ENCODE measurements at places on chromosomes 1 and 21.

- DNase-seq: no peak
These were observed 37.1 kb upstream of the SERPINC1 start for GRCh38 chr1:173954179-173954578.

GRCh38 chr1:3959361-3959760, 59.3 kb upstream of the C1orf174 start:
- no peak for DNase-seq

DNA sequence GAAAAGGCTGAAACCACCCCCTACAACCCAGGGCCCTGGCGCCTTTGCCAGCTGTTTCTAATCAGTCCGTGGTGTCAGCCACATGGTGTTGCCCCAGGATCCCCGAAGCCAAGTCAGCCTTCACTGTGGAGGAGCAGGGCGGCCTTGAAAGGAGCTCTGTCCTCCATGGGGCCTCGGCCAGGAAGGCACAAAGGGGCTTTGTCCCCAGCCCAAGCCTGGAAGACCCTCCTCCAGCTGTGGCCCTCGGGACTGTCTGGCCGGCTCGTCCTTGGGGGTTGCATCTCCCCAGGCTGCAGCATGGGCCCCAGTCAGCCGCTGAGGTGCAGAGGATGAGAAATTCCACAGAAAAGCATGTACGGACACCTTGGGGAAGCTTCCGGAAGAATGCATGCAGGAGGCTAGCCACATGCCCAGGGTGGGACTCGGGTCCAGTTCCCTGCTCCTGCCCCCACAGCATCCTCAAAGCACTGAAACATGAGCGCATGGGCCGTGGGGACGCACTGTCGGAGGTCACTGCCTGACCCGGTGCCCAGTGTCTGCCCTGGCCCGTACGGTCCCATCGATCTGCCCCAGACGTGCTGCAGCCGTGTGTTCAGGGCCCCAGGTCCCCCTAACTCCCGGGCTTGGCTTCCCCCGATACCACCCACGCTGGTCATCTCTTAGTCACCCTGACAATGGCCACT, 38.6 kb upstream of the POFUT2 start:
- DNase-seq: no peak

DNA sequence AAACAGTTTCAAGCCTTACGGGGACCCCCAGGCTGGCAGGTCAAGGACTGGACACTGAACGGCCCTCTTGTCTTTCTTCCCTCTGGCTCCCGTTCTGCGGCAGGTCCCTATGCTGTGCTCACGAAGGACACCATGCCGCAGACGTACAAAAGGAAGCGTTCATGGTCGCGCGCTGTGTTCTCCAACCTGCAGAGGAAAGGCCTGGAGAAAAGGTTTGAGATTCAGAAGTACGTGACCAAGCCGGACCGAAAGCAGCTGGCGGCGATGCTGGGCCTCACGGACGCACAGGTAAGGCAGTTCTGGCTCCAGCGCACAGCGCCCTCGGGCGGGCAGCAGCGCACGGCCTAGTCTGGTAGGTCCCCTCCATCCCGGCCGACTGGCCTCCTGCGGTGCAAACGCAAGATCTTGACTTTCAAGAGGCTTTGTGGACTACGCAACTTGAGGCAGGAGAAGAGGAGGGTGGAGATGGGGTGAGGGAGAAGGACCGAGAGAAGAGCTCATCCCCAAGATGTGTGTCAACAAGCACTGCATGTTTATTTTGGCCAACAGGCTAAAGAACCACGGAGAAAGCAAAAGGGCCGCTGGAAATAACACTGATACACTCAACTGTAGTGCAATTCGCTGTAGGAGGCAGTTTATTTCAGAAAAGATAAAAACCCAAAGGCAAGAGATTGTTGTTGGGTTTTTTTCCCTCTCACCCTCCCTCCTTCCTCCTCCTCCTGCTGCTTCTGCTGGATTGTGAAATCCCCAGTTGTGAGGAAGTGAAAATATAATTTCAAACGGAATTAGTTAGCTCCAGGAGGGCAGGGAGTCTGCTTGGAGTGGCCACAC, 3.0 kb downstream of the HLX start:
- DNase-seq: no peak

DNA sequence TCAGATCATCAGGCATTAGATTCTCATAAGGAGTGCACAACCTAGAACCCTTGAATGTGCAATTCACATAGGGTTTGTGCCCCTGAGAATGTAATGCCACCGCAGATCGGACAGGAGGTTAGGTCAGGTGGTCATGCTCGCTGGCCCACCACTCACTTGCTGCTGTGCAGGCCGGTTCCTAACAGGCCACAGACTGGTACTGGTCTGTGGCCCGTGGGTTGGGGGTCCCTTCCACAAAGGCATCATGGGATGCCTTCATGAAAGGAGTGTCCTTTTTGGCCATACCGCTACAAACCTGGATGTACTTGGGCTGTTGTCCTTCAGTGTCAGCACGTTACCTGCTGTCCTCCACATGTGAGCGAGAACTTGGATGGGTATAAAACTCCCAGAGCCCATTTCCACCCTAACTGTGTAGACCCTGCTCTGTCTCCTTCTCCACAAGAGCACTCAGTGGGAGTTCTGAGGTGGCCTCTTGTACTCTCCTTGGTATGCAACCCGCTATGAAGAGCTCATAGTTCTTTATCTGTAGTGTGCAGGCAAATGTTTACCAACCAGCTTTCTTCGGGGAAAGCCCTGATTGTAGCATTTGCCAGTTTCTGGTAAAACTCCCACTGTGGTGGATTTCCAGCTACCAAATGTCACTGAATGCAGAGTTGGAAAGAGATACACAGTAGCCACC, 41.7 kb upstream of the SLC19A1 start:
- DNase-seq: peak; percentile 21
